ENCODE measurements at places on chromosomes 3 and 15. TPM values are rescaled to one million over a fixed set of nuclear protein-coding genes. Genes with fewer than 3 reads are reported as not detected.

CYP11A1 gene
- not detected for total RNA-seq

MAGI1 gene
- 6.3 TPM for total RNA-seq

TATDN2 gene
- total RNA-seq = 21.0 TPM

GOLGA8T gene
- total RNA-seq = 0.61 TPM

WNT7A gene
- 0.47 TPM for total RNA-seq

CERS3 gene
- not detected for total RNA-seq

SEMA3G gene
- total RNA-seq = not detected

EIF4G1 gene
- total RNA-seq = 522 TPM

TYRO3 gene
- 12.3 TPM for total RNA-seq

CFAP20DC gene
- total RNA-seq = 1.1 TPM

PP2D1 gene
- total RNA-seq = not detected

TTC23 gene
- total RNA-seq = 15.1 TPM

RTP3 gene
- total RNA-seq = not detected

KIF15 gene
- 5.6 TPM for total RNA-seq

DNA sequence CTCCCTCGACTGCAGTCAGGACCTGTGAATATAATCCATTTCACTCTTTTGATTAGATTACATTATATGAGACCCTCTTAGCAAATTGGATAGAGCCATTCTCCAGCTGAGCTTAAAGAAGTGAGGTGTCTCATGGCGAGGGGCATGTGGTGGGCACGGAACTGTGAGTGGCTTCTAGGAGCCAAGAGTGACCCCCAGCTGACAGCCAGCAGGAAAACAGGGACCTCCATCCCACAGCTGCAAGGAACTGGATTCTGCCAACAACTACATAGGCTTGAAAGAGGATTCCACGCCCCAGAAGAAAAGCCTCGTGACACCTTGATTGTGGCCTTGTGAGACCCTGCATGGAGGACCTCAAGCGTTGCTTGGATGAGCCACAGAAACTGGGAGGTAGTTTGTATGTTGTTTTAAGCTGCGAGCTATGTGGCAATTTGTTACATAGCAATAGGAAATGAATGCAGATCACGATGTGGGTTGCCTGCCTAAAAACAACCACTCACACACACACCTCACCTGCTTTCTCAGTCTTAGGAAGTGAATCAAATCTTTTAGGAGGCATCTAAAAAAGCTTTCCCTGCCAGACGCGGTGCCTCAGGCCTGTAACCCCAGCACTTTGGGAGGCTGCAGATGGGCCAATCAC lies 84.2 kb upstream of the BHLHE40 start:
- peaks cover 14% of the 10 kb centered on the region for H3K4me1 ChIP-seq
- H3K36me3 ChIP-seq = no peaks in the 10 kb centered on the region
- DNase-seq = no peak

- peaks cover 6% of the 10 kb centered on the region for H3K4me1 ChIP-seq
- no peak for DNase-seq
- no peak overlapping the region for H3K4me3 ChIP-seq
Measured at GRCh38 chr15:68205954-68206539, 915 bp upstream of the CALML4 start.

GRCh38 chr15:73754461-73754860 lies 1.3 kb upstream of the INSYN1 start:
- no peak overlapping the region for H3K4me3 ChIP-seq
- DNase-seq = no peak

DNA sequence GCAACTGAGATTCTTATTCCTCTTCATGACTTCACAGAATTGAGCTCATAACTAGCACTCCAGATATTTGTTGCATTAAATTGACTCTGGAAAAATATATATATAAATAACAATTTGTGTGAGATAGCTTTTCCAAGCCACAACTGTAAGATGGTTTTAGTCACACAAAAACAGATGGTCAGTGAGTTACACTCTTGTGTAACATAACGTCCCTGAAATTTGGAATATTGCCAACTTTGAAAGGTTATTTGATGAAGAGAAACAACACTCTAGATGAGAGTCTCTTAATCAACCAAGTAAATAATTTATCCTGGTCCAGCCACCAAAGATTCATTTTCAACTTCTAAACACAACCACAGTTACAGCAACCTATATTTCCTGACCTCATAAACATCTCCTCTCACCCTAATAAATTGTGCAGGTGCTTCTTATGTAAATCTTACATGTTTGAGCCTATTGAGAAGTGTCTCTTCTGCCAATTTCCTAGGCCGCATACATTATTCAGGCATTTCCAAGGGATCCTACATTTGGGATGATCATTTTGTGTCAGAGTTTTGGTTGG lies 84.9 kb upstream of the ACP3 start:
- H3K4me1 ChIP-seq = peaks cover 14% of the 10 kb centered on the region
- peaks cover 2% of the 10 kb centered on the region for H3K27me3 ChIP-seq
- peak overlapping the region; percentile 40 for H3K27ac ChIP-seq
- peak; percentile 30 for DNase-seq
- no peaks in the 10 kb centered on the region for H3K36me3 ChIP-seq

DNA sequence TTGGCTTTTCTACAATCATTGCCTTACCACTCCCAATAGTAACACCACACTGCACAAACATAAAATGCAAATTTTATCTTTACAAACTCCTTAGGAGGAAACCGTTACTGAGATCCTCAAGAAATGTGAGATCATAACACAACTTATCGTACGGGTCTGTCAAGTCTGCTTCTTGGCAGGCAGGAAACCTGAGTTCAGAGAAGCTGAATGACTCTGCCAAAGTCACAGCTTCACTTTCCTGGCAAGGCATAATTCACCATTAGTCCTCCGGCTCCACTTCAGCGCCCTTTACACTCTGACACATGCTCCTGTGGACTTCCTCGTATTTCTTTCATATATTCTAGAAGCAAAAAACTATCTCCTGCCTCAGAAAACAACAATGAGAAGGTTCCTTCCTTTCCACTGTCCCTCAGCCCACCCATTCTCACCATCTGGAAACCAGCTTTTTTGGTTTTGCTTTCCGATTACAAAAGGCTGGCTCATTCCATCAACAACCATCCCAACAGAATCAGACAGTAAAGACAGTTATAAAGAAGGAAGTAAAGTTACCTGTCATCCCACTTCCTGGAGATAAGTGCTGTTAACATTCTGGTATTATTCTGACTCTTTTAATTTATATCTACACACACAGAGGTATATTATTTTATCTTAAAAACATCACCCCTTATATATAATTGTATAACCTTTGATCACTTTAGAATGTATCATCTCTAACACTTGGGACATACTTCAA lies 223.4 kb downstream of the STT3B start:
- H3K27ac ChIP-seq = no peak overlapping the region
- no peaks in the 10 kb centered on the region for H3K27me3 ChIP-seq
- H3K4me1 ChIP-seq = peaks cover 18% of the 10 kb centered on the region
- DNase-seq = no peak
- H3K36me3 ChIP-seq = peaks cover 29% of the 10 kb centered on the region

GRCh38 chr3:56196700-56197099 lies 271.6 kb downstream of the ERC2 start:
- no peaks in the 10 kb centered on the region for H3K27me3 ChIP-seq
- peak; percentile 33 for DNase-seq
- H3K4me3 ChIP-seq = no peak overlapping the region
- H3K4me1 ChIP-seq = peaks cover 25% of the 10 kb centered on the region

DNA sequence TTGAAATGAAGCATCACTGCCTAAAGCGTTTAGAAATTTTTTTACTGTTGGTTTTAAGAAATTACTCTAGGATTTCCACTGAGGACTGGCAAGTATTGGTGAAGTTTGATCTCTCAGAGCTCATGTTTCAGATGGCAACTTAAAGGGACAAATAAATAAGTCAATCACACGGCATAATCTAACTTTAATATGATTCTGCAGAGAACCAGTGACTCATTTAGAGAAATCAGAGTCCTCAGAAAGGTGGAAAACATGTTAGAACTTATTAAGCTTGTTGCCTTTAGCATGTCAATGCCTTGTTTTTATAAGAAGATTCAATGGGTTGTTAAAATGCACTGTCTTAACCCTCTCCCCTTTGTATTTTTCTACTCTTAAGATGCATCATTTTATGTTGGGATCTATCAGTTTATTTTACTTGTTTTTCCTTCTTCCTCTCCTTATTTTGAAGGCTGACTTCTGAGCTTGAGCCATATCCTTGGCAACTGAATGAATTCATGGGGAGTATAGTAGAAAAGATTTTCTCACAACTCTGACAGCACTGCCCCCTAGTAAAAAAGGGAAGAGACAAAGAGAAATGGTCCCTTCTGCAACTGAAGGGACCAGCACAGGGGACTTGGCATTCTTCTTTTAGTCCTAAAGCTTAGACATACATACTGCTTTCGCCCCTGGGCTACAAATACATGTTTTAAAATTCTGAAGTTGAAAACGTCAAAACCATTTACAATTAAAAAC lies 431.2 kb downstream of the LPP start:
- no peaks in the 10 kb centered on the region for H3K36me3 ChIP-seq
- DNase-seq = peak; percentile 48
- H3K27me3 ChIP-seq = no peaks in the 10 kb centered on the region
- H3K4me1 ChIP-seq = peaks cover 25% of the 10 kb centered on the region
- no peak overlapping the region for H3K27ac ChIP-seq

DNA sequence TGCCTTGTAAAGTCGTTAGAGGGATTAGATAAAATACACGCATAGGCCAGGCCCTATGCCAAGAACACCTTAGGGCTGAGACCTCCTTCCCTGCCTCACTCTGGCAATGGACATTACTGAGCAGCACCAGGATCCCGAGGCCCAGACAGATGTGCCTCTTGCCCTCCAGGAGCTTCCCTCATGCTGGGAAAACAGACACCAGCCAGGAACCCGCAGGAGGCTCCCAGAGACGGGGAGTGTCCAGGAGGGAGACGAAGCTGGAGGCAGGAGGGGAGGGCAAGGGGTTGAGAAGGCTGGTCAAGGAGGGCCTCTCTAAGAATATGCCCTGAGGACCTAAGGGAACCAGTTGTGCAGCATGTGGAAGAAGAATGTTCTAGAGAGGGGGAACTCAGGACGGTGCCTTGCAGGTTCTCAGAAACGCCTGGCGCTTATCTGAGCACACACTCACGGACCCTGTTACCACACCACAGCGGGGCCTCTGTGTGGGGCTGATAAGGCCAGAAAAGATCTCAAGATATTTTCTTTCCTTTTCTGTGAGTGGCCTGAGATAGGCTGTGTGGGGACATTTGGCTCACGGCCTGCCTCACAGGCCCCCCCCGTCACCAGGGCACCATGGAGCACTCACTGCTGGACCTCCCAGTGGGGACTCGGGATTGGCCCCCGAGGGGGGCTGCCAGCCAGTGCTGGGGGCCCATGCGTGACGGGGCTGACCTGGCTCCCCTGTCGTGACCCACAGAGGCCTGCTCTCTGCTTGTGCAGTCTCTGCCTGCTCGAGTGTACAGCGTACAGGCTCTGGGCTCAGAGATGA lies 22.0 kb upstream of the CYP11A1 start:
- H3K4me1 ChIP-seq = peaks cover 14% of the 10 kb centered on the region
- no peaks in the 10 kb centered on the region for H3K36me3 ChIP-seq
- no peak for DNase-seq
- H3K27me3 ChIP-seq = no peaks in the 10 kb centered on the region
- no peak overlapping the region for H3K27ac ChIP-seq

DNA sequence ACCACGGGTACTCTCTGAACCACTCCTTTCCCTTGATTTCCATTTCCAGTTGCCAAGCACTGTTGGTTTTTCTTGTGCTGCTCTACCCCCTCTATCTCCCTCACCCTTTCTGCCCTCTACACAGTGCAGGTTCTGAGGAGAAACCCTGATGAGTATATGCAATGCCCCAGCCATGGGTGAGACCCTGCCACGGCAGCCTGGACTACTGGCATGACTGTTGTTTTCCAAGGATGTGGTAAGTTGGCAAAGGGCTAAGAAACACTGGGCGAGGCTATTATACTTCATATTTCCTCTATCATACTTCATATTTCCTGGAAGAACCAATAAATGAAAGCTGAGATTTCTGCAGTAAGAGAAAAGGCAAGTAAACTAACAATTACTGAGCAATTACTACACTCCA lies 27.9 kb downstream of the CHAC1 start:
- peaks cover 96% of the 10 kb centered on the region for H3K36me3 ChIP-seq
- H3K27ac ChIP-seq = no peak overlapping the region
- no peaks in the 10 kb centered on the region for H3K4me1 ChIP-seq
- DNase-seq = no peak

- H3K4me1 ChIP-seq = peaks cover 29% of the 10 kb centered on the region
- no peaks in the 10 kb centered on the region for H3K27me3 ChIP-seq
- H3K36me3 ChIP-seq = peaks cover 14% of the 10 kb centered on the region
- peak overlapping the region; percentile 97 for H3K27ac ChIP-seq
- peak overlapping the region; percentile 86 for H3K4me3 ChIP-seq
Measured at GRCh38 chr3:158109295-158109803, 540 bp upstream of the RSRC1 start.

DNA sequence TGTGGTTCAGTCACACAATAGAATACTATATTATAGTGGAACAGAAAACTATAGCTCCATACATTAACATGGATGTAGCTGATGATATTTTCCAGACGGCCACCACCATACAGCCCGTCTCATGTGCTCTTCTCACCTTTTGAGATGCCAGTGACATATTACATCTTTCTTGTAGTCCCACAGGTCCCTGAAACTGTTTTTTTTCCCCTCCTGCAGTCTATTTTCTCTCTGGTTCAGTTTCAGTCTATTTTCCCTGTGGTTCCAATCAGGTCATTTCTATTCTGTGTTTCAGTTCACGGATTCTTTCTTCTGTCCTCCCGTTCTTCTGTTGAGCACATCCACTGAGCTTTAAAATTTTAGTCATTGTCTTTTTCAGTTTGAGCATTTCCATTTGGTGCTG lies 72.2 kb downstream of the PPCDC start:
- no peaks in the 10 kb centered on the region for H3K36me3 ChIP-seq
- no peaks in the 10 kb centered on the region for H3K27me3 ChIP-seq
- H3K4me1 ChIP-seq = no peaks in the 10 kb centered on the region
- no peak for DNase-seq
- H3K27ac ChIP-seq = no peak overlapping the region
- H3K4me3 ChIP-seq = no peak overlapping the region

DNA sequence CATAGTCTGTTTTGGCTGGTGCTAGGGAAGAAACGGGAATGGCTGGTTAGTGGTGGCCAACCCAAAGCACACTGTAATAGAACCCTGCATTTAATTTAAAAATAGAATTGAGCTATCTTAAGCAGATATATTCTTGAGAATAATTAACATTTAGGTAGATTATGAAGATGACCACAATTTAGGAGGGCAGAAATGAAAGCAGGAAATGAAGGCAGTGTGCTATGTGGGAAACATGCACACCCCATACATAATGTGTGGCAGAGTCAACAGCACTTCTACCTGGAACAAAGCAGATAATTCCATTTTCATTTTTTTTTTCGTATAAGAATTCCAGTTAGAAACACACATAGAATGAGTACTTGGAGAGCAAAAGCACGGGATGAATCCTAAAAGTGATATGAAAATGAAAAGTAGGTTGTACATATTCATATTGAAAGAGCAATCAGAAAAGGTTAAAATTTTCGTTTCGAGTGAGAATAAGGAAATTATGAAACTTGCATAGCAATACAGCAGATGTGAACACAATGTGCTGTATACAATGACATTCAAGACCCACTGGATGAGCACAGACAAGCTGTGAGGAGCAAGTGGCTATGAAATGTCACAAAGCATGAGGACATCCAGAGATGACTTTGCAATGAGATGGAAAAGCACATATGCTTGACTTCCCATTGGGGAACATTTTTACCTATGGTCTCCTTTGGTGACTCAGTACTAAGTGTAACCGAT lies 102.6 kb downstream of the TFG start:
- H3K4me1 ChIP-seq = no peaks in the 10 kb centered on the region
- H3K4me3 ChIP-seq = no peak overlapping the region
- no peak overlapping the region for H3K27ac ChIP-seq
- DNase-seq = no peak
- no peaks in the 10 kb centered on the region for H3K27me3 ChIP-seq

- H3K36me3 ChIP-seq = no peaks in the 10 kb centered on the region
- H3K27me3 ChIP-seq = peaks cover 49% of the 10 kb centered on the region
- H3K4me3 ChIP-seq = no peak overlapping the region
- no peaks in the 10 kb centered on the region for H3K4me1 ChIP-seq
Measured at GRCh38 chr3:278300-279064, 81.9 kb downstream of the CHL1 start.

All from MCF 10A (cell line).